ENCODE measurements at places on chromosomes 7 and 10. TPM values are rescaled to one million over a fixed set of nuclear protein-coding genes. Genes with fewer than 3 reads are reported as not detected.

DNA sequence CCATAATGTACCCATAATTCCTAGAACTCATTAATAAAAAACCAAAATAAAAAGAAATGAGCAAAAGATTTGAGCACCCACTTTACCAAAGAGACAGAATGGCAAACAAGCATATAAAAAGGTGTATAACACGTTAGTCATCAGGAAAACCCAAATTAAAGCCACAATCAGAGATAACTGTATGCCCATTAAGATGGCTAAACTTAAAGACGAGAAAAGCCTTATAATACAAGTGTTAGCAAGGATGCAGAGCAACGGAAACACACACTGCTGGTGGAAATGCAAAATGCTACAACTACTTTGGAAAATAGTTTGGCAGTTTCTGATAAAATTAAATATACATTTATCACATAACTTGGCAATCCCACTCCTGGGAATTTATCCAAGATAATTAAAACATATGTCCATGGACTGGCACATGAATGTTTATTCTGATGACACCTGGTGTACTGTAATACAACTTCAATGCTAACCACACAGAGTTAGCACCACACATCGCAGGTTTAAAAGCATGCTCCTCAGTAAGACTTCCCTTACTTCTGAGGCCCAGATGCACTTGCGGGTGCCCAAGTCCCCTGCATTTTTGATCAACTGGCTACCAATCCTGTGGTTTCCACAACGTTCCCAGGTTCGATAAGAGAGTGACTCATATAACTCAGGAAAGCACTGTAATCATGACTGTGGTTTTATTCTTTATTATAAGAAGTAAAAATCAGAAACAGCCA lies 158.6 kb downstream of the SNX13 start:
- H3K4me1 ChIP-seq, result no peaks in the 10 kb centered on the region
- no peaks in the 10 kb centered on the region for H3K27me3 ChIP-seq
- H3K36me3 ChIP-seq, result no peaks in the 10 kb centered on the region
- H3K4me3 ChIP-seq, result no peak overlapping the region
- no peak overlapping the region for H3K27ac ChIP-seq
- no peak for DNase-seq

DNA sequence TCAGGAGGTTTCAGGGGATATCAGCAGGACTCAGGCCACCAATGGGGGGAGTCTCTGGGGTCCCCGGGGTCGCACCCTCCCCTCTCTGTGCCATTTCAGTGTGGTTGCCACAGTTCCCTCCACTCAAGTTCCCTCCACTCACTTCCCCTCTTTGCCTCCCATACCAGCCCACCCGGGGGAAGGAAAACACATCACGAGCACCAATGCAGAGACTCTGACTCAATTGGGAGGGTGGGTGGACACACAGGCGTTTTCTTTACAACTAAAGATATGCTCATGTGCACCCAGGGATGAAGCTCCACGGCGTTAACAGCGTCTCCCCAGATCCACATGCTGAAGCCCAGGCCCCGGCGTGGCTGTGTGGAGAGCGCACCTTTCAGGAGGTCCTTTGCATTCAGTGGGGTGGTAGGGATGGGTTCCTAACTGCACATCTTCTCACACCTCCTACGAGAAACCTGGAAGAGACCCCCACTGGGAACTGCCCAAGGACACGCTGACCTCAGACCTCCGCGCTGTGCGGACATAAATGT lies 254.1 kb downstream of the ZMYND11 start:
- no peaks in the 10 kb centered on the region for H3K27me3 ChIP-seq
- no peaks in the 10 kb centered on the region for H3K4me1 ChIP-seq
- no peaks in the 10 kb centered on the region for H3K36me3 ChIP-seq
- no peak overlapping the region for H3K27ac ChIP-seq
- H3K4me3 ChIP-seq, result no peak overlapping the region

DNA sequence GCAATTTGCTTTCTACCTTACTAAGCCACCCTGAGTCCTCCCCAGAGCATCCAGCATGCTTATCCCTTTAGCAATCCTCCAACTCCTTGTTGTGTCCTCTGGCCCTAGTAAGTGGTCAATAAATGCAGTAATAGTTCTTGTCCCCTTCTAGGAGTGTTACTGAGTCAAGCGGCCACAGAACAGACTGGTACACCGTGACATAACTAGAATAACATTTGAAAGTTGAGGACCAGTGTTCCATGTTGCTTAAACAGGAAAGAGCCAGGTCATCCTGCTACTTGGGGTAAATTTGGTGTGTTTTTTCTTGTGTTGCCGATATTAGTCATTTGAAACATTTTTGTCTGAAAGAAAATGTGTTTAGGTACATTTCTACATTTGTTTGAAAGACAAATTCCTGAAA lies 4.8 kb upstream of the CDK6 start:
- no peak overlapping the region for H3K4me3 ChIP-seq
- no peaks in the 10 kb centered on the region for H3K27me3 ChIP-seq
- H3K27ac ChIP-seq, result no peak overlapping the region
- H3K36me3 ChIP-seq, result no peaks in the 10 kb centered on the region

DNA sequence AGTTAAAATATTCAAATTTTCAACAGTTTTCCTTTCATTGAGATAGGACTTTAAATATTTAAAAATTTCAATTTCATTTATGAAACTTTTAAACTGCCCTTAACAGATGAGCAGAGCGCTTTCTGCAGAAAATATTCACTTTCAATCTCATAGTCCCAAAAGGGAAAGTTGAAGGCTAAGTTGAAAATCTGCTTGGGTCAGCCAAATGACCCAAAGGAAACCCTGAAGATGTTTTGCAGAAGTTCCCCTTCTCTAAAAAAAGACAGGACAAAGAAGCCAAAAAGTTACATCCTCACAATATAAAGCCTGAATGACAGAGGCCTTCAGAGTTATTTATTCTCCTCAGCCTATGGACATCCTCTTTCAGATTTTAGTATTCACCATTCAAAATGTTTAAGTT lies 17.6 kb upstream of the SCIN start:
- no peak overlapping the region for H3K27ac ChIP-seq
- peaks cover 14% of the 10 kb centered on the region for H3K4me1 ChIP-seq
- no peaks in the 10 kb centered on the region for H3K36me3 ChIP-seq
- H3K4me3 ChIP-seq, result no peak overlapping the region

- no peaks in the 10 kb centered on the region for H3K36me3 ChIP-seq
- H3K4me3 ChIP-seq, result no peak overlapping the region
- DNase-seq, result no peak
- no peaks in the 10 kb centered on the region for H3K27me3 ChIP-seq
- H3K27ac ChIP-seq, result no peak overlapping the region
Observed at GRCh38 chr10:16009785-16010184, 149.5 kb upstream of the MINDY3 start.

DNA sequence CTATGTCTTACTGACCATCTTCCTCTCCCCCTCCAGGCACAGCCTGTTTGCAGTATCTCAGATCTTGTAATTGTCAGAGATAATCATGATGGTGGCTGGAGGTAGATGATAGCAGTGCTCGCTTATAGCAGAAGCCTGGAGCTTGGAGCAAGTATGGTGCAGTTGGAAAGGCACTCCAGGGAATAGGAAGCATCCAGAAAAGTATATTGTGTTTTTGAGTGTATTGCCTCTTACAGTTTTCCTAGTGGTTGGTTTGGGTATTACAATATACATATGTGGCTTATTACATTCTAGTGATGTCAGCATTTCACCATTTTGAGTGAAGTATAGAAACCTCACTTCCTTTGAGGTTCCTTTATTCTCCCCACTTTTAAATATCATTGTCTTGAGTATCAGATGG lies 101.5 kb downstream of the STK31 start:
- no peaks in the 10 kb centered on the region for H3K36me3 ChIP-seq
- H3K27me3 ChIP-seq, result no peaks in the 10 kb centered on the region
- H3K4me1 ChIP-seq, result no peaks in the 10 kb centered on the region
- H3K4me3 ChIP-seq, result no peak overlapping the region
- H3K27ac ChIP-seq, result no peak overlapping the region

DNA sequence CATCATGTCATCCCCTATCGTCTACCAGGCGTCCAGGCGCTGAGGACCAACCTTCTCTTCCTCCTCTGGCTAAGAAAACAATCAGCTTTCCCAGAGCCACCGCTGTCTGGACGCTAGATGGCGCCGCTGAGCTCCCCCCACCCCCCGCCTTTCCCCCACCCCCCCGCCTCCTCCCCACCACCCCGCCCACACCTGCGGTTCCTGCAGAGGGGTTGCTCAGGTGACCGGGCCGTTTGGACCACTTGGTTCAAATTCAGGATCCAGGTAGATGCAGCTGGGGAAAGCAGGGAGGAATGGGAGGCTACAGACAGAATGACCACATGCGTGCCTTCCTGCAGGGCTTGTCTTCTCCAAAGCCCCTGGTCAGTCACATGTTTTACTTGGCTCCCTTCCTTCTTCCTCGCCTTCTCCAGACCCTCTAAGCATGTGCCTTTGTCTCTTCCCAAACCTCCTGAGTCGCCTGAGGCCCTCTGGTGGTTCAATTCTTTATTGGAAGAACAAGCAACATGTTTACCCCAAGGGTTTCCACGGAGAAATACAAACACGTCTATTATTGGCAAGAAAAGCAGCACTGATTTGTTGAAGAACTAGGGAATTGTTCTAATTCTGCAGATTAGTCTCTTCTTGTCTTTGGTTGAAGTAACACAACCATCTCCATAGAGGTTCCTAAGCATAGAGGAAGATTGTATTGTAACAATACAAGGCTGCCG lies 24.7 kb downstream of the AOC1 start:
- peak; percentile 83 for DNase-seq
- peak overlapping the region; percentile 77 for H3K27ac ChIP-seq
- no peaks in the 10 kb centered on the region for H3K36me3 ChIP-seq
- no peaks in the 10 kb centered on the region for H3K27me3 ChIP-seq
- H3K4me3 ChIP-seq, result peak overlapping the region; percentile 29
- H3K4me1 ChIP-seq, result peaks cover 8% of the 10 kb centered on the region

- H3K36me3 ChIP-seq, result no peaks in the 10 kb centered on the region
- H3K4me3 ChIP-seq, result no peak overlapping the region
- DNase-seq, result no peak
- peaks cover 19% of the 10 kb centered on the region for H3K4me1 ChIP-seq
Observed at GRCh38 chr10:90969947-90970673, 49.2 kb upstream of the ANKRD1 start.

- no peaks in the 10 kb centered on the region for H3K4me1 ChIP-seq
- DNase-seq, result no peak
- H3K27me3 ChIP-seq, result peaks cover 1% of the 10 kb centered on the region
- no peak overlapping the region for H3K27ac ChIP-seq
- H3K36me3 ChIP-seq, result no peaks in the 10 kb centered on the region
- no peak overlapping the region for H3K4me3 ChIP-seq
Observed at GRCh38 chr10:11292576-11293302, 275.1 kb downstream of the CELF2 start.

- no peak for DNase-seq
- no peak overlapping the region for H3K4me3 ChIP-seq
- H3K27ac ChIP-seq, result no peak overlapping the region
- no peaks in the 10 kb centered on the region for H3K36me3 ChIP-seq
Observed at GRCh38 chr10:10007957-10008356, 1009.7 kb upstream of the CELF2 start.

The CNPY1 gene
- not detected for total RNA-seq

The HABP2 gene
- total RNA-seq, result 24.3 TPM

The RADIL gene
- total RNA-seq, result not detected

Measured in Caco-2 (cell line).